HEK293T (cell line): ENCODE measurements at places on chromosomes 6 and 20.

GRCh38 chr6:2982426-2983117, 11.2 kb upstream of the SERPINB6 start:
- no peak for DNase-seq

- DNase-seq, result no peak
These were observed 102.3 kb downstream of the DLL1 start for GRCh38 chr6:170188571-170189001.

- DNase-seq, result no peak
These were observed 158.0 kb downstream of the UTRN start for GRCh38 chr6:144443157-144443556.

GRCh38 chr20:21505810-21506530, 7.9 kb downstream of the NKX2-2 start:
- peak; percentile 87 for DNase-seq

- no peak for DNase-seq
These were observed 230.3 kb upstream of the ECI2 start for GRCh38 chr6:4365686-4366085.

DNA sequence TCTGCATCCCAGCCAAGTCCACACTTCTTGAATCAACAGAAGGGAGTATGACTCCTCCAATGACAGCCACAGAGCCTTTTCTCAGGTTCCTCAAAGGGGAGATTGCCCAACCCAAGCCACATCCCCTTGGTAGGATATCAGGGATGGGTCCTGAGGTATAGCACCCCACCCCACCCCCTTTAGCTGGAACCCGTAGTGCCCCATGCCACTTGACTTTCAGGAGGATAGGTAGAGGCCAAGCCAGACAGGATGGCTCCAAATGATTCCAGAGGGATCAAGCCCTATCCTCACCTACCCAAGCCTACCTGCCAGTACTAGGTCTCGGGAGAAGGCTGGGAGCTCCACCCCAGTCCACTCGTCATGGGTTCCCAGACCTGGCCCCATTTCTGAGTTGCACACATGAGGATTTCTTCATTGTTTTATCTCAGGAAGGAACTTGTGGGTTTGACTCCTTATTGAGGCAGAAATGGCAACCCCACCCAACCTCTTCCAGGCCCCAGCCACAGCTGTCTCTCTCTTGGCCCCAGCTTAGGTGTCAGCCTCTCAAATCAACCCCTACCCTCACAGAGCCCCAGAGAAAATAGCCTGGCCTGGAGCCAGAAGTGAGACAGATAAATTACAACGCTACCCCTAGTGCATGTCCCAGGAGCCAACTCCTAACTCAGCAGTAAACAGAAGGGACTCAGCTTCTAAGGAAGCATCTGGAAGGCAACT, 3.6 kb downstream of the CCND3 start:
- DNase-seq, result no peak
